ENCODE measurements at places on chromosomes 2 and 18.
A peak's percentile ranks its signal among the peaks of the same experiment; 100 is the strongest.

DNA sequence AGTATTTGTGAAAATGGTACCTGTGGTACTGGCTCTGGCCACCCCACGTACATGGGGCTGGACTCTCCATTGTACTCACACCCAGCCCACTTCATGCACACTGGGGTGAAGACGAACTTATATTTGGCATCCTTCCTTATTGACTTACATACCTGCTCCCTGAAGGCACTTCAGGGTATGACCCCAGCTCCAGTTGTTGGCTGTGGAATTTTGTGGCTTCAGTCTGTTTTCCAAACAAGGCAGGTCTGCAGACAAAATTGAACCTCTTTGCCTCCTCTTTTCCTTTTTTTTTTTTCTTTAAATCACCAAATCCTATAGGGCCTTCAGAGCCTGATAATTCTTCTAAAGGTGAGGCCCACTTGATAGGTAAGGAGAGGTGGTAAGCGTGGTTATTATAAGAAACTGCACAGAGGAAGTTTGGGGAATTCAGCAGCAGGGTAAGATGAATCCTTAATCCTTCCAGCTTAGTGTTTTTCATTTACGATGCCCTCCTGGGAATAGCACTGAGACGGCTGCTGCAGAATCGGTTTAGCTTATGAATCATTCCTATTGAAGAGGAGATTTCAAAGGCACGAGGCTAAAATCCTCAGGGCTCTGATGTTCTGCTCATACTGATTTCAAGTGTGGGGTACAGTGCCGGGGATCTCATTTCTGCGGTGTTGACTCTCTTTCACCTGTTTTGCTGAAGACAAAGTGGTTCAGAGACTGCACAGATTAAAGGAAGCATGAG lies 55.2 kb downstream of the KIF5C start:
- peak; percentile 9 for DNase-seq

- DNase-seq, result no peak
Observed at GRCh38 chr2:233453111-233453915, 99.0 kb downstream of the DGKD start.

DNA sequence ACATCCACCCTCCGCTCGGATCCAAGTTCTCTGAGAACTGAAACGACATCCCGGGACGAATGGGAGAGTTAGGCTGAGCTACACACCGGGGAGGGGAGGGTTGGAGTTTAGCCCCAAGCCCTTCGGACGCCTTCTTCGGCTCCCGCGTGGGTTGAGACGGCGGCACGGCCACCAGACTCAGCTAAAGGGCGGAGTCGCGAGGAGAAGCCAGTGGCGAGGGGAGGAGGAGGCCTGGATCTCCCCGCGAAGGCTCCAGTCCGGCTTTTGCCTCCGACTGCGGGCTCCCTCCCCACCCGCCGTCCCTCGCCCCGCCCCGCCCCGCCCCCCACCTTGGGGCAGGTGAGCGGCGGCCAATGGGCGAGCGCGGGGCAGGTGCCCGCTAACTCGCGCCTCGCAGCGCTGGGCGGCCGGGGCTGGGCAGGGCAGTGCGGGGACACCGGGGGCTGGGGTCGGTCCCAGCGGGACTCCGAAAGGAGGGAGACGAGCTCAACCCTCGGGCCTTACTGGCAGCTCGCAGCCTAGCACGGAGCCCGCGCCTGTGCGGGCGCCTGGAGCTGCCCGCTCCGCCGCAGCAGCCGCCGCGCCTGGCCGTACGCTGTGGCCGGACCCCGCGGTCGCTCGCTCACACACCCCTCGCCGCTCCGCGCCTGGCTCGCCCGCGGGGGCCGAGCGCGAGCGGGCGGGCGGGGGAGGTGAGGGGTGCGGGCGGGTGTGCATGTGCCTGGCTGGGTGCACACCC lies at the start of gene EMX1:
TSS of gene EMX1 (plus strand) at position 382 of the 739 bp plus-strand sequence. CDS start at position 716, 334 bp downstream.
- peak; percentile 83 for DNase-seq

- peak; percentile 72 for DNase-seq
Observed at GRCh38 chr18:49768051-49768391, 45.3 kb downstream of the ACAA2 start.

DNA sequence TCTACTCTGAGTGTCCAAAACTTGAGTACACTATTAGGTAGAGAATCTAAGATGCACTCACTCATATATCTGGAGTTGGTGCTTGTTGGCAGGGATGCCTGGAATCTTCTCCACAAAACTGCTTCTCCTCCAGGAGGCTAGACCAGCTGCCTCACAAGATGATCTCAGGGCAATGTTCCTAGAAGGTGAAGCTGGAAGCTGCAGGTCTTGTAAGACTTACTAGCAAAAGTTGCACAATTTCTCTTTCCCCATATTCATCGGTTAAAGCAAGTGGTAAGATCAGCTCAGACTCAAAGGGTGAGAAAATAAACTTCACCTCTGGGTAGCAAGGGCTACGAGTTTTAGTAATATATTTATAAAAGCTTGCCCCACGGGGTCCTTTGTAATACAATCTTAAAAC lies 454.4 kb upstream of the ACVR2A start:
- DNase-seq, result no peak

DNA sequence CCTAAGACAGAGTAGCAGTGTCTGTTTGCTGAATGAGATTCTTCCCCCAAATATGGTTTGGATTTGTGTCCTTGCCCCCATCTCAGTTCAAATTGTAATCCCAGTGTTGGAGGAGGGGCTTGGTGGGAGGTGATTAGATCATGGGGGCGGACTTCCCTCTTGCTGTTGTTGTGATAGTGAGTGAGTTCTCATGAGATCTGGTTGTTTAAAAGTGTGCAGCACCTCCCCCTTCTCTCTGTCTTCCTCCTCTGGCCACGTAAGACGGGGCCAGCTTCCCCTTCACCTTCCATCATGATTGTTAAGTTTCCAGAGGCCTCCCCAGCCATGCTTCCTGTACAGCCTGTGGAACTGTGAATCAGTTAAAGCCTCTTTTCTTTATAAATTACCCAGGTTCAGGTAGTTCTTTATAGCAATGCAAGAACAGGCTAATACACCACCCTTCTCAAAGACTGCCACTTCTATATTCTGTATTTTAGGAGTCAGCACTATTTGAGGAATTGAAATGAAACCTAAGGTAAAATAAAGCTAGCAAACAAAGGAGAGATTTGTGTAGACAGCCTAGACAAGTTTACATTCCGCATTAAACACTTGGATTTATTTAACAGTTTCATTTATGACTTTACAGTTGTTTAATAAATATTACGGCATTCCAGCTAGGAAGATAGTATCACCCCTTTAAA lies 21.6 kb downstream of the FBXO36 start:
- DNase-seq, result peak; percentile 4

- no peak for DNase-seq
Observed at GRCh38 chr2:171316755-171317337, 116.9 kb downstream of the METTL8 start.

DNA sequence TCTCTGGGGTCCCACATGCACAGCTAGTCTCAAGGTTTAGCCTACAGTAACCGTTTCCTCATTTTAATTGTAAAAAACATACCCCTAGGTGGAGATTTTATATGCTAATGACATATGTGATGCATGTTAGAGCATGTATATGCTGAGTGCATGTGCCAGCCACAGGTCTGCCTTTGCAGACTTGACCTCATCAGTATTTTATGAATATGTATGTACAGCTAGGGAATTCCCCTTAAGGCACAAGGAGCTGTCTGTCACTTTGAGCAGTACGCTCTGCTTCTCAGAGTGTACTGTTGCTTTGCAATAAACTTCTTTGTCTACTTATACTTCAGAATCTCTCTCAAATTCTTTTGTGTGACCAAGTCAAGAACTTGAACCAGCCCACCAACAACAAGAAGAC lies 131.2 kb upstream of the ERBB4 start:
- no peak for DNase-seq

GRCh38 chr2:225920621-225921220 lies 521.2 kb downstream of the NYAP2 start:
- DNase-seq, result no peak

DNA sequence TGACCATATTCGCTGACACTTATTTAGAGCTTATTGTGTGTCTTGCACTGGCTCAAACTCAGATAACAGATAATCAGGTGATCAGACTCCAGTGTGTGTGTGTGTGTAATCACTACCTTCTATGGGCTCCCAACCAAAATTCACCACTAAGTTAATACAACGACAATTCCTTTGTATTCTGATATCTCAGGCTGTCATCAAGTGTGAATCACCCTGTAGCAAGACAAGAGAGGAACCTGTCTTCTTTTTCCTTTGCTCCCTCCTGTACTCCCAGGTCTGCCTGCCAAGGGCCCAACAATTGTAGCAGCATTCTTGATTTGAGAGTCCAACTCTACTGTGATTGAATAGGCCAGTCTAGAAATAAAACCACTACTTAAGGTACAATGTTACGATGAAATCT lies 25.8 kb downstream of the ITGB6 start:
- DNase-seq, result no peak

DNA sequence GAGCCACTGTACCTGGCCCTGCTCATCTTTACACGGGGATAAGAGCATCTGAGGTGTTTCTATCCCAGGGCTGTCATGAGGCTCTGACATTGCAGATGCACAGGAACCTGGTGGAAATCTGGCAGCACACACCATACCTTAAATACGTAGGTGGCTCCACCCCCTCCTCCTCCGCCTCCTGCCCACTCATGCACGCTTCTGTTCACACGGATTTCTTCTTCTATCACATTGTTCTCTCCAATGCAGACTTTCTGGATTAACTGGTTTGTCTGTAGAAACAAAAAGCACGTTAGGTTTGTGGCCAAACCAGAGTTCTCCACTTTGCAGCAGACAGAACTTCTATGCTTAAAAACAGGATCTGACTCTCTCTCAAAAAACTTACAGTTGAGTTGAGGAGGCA lies 118.2 kb downstream of the CLIP4 start:
- no peak for DNase-seq

DNA sequence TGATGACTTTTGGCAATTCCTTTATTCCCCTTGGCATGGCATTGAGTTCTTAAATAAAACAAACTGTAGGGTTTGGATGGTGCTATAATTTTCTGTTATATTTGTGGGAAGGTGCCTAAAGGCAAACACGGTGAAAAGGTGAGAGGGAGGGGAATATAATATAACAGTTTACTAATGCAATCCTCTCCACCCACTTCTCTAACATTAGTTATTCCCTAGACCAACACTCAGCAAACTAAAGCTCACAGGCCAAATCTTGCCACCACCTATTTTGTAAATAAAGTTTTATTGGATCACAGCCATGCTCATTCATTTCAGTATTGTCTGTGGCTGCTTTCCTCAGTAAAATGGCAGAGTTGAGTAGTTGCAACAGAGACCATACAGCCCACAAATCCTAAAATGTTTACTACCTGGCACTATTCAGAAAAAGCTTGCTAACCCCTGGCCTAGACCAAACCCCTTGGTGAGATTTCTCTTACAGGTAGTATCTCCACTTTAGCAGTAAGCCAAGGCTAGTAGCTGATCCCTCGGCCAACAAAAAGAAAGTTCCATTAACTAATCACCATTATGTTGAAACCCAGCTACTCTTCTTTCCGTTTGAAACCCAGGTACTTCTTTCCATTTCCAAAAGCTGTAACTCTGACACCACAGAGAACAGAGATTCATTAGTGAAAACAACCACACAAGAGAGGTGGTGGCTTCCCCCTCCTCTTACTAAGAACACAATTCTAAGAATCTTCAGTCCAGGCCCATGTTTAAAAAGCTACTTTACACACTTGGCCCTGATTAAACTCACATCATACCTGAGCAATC lies 136.1 kb upstream of the CHAC2 start:
- no peak for DNase-seq

DNA sequence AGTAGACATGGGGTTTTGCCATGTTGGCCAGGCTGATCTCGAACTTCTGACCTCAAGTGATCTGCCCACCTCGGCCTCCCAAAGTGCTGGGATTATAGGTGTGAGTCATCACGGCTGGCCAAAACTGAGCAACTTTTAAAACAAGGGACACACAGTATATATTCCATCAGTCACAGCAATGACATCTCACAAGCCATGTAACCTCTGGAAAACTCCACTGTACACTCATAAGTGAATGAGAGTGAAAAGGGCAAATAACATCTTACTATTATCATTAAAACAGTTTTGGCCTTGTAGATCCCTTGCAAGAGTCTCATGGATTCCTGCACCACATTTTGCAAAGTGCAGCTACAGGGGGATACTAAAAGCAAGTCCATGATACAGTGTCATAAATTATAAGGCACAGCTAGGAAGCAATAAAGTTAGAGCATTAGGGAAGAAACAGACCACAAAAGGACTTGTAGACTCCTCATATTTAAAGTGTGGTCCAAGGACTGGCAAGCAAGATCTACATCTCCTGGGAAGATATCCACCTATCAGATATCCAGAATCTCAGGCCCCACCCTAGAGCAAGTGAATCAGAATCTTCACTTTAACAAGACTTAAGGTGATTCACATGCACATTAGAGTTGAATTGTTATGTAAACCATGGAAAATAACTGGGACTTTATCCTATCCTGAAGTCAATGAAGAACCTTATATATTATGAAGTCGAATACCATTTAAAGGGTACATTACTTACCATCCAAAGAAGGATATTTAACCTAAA lies 5.7 kb downstream of the SMC6 start:
- DNase-seq, result peak; percentile 14

- no peak for DNase-seq
Observed at GRCh38 chr2:102159295-102159694, 16.7 kb downstream of the IL1R1 start.

DNA sequence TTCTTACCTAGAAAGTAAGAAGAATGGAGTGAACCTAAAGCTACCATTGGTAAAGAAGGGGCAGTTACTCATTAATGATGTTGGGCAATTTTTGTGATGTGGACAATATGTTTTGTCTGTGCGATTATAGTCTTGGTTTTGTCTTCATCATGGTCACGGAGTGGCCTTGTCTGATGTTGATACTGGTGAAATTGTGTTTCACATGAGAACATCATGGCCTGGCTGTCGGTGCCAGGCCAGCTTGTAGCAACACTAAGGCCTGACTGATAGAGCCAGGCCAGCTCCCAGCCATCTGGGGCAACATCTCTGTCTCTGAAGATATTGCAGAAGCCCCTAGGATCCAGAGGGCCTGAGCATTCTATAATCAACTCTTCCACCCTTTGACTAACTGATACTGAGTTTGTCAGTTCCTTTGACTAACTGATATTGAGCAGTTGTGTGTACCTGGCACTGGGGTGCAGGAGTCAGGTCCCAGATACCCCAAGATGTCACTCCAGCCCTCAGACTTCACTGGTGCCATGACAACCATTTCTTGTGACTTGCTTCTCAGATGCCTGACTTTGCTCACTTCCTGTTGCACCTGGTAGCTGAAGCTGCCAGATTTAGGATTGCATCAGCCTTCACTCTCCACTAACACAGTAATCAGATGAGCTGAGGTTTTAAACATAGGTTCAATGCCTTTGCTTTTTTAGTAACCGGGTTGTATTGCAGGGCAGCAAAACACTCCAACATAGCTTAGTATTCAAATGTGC lies 62.5 kb downstream of the RPIA start:
- DNase-seq, result no peak

GRCh38 chr2:45953376-45954027 lies 302.0 kb downstream of the PRKCE start:
- DNase-seq, result no peak

DNA sequence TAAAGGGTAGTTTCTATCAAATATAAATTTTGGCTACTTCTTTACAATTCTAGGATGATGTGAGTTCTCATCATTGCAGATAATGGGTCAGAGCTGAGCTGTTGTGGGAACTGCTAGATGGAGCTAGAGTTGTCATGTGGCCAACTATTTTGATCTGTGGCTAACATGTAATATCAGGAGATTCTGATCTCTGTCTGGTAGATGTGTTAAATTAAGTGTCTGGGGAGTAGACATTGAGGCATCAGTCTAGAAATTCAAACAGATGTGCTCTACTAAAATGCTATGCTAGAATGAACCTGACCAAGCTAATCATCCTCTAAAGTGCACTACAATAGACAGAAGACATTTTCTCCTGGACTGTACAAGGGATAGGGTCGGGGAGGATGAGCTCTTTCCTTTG lies 30.3 kb upstream of the DARS1 start:
- no peak for DNase-seq

All from Daoy (cell line).